Activated T-helper 9 cell treated with anti-CD3 and anti-CD28 coated beads, Interleukin-2, amount 50 U/mL, for 16 hours (primary cell): ENCODE measurements at places on chromosomes 7 and 10.

GRCh38 chr7:46557295-46557711, 636.2 kb upstream of the IGFBP3 start:
- DNase-seq, result no peak

GRCh38 chr10:58780476-58780875, 267.8 kb downstream of the BICC1 start:
- DNase-seq, result no peak

DNA sequence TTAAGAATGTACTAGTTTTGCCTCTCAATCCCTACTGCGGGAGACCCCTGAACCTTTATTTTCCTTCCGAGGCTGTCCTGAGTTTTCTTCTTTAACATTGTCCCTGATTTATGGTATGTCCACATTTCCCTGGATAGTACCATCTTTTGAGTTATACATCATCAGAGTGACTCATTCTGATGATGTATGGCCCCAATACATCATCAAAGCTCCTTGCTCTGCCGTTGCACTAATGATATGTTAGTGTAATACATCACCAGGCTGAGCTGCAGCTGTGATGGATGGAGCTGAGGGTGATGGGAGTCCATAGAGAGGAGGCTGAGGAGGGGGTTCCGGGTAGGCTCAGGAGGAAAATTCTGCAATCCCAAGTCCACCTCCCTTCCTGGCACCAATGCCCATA, 986.5 kb downstream of the KCNMA1 start:
- DNase-seq, result no peak

DNA sequence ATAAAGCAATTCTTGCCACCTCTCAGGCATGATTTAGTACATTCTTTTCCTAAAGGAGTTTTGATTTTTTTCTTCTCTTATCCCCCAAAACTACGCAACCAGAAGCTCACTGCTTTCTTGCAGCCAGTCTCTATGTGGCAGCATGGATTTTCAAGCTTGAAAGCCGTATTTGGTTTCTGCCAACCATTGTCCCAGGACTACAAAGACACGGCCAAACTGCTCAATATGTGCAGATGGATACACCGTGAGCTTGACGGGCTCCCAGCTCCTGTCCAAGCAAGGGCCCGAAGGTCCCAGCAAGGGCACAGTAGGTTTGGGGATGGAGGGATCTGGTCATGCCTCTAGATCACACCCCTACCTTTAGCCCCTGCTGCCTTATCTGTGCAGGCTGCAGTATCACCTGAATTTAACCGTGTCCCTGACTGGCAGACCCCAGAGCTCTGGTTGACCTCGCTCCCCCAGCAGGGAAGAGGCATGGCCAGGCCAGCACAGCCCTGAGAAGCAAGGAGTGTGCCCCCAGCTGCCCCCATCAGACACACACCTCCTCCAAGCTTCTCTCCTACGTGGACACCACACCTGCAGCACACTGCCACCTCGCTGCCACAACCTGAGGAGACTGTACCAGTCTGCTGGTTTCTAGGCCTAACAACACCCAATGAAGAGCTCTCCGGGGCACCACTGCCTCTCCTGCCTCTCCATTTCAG, 86.8 kb downstream of the COBL start:
- no peak for DNase-seq

DNA sequence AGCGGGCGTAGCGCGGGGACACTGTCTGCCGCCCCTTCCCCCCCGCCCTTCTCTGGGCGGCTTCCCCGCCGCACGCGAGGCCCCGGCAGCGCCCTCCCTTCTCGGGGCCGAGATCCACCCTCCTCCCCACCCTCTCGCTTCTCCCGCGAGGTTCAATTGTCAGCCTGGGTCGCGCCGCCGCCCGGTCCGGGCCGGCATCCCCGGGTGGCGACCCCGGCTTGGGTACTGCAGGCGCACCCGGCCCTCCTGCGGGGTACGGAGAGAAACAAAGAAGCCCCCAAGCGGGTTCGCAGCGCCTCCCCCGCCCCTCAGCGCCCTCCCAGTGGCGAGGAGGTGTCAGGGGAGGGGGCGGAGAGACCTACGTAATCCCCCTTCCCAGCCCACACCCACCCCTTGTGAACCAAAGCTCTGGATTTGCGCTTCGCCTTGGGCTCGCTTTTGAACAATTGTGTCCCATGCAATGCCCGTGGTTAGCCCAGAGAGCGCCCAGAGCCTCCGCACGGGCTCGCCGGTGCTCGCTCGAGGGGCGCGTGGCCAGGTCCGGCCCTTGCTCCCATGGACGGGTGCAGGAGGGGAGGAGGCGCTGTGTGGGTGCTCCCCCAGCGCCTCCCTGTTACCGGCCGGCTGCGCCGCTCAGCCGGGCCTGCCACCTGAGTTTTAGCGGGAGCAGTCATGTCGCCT, 634 bp downstream of the HECW1 start:
- no peak for DNase-seq

- no peak for DNase-seq
Measured at GRCh38 chr7:128027485-128027980, 3.7 kb downstream of the LRRC4 start.

- no peak for DNase-seq
Measured at GRCh38 chr7:117019786-117020590, 66.7 kb downstream of the ST7 start.

DNA sequence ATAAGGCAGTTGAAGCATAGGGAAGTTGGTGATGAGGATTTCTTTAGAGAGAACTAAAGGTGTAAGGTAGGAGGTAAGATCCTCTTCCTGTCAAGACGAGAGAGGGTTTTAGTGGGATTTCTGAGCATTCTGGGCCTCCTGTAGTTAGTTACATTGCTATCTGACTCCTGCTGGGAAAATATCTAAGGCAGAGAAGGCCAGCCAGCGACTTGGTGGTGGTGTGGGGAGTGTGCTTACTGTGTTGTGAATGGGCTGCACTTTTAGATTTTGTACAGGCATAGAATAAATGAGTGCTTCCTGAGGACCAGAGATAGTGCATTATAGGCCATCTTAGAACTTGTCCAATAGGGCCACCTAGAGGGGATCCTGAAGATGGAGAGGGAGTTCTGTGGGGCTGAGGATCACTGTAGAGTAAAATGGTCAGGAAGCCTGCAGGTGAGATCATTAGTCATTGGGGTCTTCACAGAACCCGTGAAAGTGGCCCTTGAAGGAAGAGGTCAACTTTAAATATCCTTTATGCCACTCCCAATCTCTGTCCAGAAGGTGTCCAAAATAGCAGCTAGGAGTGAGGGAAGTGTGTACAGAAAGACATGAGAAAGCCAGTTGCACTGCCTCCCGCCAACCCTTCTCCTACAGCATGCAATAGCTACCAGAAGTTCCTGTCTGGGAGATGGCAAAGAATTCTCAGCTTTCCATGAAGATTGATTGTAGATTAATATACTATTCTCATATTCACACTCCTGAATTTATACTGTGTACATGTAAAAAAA, 266.6 kb downstream of the POLR1F start:
- DNase-seq, result no peak

DNA sequence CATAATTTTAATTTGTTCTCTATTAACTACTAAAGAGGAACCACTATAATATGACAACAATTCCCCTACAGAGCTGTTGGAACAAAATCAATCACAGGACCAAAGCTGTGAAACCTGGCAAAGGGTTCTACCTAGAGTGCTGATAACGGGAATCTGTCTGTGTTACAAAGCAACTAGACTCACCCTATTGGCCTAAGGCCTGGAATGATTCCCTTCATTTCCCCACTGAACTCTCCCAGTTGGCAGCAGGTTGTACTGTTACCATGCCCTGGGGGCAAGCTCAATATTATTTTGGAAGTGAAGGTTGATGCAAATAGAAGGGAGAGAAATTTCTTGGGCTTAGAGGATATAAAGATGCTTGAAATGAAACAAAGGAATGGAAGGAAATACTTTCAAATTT, 81.8 kb downstream of the SEMA3A start:
- no peak for DNase-seq

DNA sequence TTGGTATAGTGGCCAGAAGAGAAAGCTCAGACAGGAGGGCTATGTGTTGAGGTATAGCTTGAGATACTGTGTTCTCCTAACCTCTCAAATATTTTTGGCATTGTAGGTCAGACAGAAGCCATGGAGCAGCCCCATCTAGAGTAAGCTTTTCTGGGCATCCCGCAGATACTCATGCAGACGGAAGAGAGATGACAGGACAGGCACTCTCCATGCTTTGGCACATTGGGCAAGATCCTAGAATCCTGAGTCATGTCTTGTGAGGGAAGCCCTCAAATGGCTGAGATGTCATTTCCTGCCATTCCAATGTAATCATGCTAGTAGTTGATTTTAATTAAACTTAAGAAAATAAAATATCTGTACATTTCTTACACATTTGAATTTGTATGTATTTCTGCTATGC, 16.8 kb upstream of the KIF20B start:
- no peak for DNase-seq

- no peak for DNase-seq
Measured at GRCh38 chr10:105161767-105162166, 520.7 kb downstream of the SORCS3 start.
